ENCODE measurements at places on chromosomes 5 and 9.

DNA sequence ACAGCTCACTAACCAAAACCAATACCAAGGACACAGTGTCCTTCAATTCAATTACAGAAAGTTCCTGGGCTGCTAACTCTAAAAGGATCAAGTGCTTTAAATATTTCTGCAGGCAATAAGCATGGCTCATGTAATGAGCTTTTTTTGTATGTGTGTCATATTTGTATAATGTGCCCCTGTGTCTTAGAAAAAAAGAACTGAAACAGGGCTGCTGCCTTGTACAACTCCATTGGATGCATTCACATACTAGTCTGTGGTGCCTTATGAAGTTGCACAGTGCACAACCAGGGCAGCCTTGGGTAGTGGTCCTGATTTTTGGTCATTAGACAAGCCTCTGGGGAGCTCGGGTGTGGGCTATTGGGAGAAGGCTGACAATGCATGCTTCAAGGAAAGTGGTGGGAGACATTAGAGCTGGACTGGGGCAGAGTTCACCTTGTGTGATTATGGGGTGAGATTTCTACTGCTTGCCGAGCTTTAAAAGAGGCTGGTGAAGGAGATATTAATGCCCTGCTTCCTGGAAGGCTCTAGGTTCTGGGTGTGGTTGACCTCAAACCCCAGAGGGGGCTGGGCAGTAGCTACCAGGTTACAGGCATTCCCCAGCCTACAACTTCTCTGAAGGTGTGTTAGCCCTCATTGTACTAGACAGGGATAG, 3.6 kb upstream of the CPEB4 start:
- DNase-seq, result no peak

DNA sequence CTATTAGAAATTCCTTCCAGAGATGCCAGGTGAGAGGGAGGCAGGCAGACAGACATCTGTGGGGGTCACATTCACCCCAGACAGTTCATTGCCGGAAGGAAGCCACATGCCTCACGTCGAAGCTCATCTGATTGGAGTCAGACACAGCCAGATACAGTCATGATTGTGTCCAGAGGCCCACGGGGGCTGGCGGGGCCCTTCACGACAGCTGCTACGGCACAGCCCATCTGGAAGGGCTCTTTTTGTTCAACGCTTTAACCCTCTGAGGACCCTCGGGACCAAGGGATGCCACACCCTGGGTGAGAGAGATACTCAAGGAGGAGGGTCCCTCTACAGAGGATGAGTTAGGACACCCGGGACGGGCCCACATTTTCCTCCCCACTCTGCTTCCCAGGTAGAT, 31.9 kb upstream of the GABRP start:
- DNase-seq, result no peak

GRCh38 chr5:3896098-3896497, 300.5 kb downstream of the IRX1 start:
- DNase-seq, result no peak

DNA sequence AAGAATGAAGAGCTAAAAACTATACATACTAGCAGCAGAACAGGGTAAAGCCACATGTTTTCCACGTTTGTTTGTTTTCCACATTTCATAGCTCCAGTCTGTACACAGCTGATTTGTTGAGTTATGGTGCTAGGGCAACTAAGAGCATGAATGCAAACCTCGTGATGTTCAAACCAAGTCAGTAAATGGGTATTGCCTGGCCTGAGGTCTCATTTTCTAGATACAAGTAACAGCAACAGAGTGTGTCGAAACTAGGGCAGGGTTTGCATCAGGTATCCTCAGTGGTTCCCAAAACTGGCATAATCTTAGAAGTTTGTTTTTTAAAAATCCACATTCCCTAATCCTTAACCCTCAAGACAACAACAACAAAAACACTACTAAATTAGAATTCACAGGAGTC, 89.3 kb downstream of the CEMIP2 start:
- no peak for DNase-seq

- DNase-seq, result no peak
Measured at GRCh38 chr5:60802986-60803385, 41.1 kb downstream of the ELOVL7 start.

GRCh38 chr9:118395415-118395814, 691.2 kb downstream of the TLR4 start:
- no peak for DNase-seq

GRCh38 chr5:80977764-80978163, 17.6 kb downstream of the RASGRF2 start:
- no peak for DNase-seq

DNA sequence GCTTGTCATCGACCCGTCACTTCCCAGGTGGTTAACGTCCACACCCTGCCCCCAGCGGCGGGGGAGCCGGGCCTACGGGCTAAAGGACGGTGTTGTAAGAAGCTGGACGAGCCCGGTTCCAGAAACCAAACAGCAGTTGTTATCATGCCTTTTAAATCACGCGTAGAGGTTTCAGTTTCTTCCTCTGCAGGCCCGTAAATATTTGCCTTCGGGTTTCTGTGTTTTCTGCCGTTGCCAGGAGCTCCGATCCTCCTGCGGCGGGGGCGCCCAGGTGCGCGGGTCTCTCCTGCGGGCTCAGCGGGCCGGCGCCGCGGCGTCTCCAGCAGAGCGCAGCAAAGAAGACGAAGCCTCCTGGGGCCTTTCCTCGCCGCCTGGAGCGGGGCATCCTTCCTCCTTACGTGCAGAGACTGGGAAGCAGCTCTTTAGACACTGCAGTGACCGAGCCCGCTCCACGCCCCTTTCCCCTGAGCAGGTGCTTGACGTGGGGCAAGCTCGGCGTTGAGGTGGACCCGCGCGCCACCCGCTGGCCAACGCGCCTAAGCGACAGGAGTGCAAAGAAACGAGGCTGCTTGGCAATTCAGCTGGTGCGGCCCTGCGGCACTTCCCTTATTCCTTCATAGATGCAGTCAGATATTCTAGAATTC, 21.8 kb upstream of the TTC1 start:
- DNase-seq, result peak; percentile 71

GRCh38 chr5:5587474-5587873, 165.0 kb downstream of the ICE1 start:
- DNase-seq, result no peak

DNA sequence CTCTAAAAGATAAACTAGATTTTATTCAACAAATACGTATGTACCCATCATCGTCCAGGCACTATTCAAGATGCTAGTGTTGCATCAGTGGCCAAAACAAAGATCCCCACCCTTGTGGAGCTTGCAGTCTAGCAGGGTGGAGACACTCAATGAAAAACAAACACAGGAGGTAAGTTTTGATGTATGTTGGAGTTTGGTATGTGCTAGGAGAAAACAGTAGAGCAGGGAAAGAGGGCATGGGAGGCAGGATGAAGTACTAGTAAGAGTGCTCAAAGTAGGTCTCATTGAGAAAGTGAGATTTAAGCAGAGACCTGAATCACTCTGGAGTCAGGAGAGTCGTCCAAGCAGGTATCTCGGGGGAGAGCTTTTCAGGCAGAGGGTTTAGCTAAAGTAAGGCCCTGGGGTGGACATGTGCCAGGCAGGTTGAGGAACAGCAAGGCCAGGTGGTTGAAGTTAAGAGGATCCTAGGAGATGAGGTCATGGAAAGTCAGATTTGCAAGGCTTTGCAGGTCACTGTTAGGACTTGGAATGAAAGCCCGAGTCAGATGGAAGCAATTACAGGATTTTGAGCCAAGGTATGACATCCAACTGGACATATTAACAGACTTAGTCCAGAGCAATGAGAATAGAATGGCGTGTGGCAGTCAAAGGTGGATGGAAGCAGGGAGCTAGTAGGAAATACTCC, 9.2 kb downstream of the SNX18 start:
- DNase-seq, result no peak

DNA sequence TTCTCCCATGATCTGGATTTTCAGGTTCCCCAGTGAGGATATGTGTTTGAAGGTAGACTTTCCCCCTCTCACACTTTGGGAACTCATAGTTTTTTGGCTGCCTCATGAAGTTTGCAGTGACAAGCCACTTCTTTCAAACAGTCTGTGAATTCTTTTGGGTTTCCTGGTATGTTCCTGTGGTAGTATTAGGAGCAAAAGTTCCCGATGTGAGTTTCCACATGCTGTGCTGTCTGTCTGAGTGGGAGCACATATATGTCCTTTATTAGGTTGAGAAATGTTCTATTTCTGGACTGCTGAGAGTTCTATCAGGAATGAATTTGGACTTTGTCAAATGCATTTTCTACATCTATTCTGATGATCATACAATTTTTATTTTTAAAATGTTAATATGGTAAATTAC, 273.2 kb upstream of the TARS1 start:
- DNase-seq, result no peak

DNA sequence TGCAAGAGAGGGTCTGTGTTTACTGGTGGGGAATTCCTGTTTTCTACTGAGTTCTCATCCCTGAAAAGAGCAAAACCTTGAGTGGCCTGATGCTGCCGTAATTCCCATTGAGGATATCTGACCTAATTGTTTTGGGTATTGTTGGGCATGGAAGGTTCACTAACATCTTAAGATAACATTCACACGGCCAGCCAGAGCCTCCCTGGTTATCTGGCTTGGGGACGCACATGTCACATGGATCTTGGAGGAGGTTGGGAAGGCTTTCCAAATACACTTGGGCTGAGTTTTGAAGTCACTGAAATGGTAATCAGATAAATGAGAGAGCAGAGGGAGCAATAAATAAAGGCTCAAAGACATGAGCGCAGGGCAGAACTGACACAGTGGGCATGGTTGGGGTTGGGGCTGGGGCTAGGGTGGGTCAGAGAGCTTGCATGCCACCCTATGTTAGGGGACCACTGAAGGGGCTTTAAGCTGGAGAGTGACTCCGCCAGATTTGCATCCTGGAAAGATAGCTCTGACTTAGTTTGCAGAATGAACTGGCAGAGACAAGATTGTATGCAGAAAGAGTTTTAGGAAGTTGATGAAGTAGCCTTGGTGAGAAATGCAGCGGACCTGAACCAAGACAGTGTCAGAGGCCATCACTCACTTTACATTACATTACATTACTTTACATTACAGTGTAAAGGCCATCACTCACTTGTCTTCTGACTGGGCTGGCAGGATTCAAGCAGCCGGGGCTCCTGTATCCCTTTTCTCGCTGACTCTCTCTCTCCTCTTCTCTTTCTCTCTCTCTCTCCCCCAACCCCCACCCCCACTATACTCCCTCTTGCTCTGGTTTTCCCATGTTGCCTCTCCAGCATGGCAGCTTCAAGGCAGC, 24.2 kb downstream of the SLC1A1 start:
- DNase-seq, result no peak

- no peak for DNase-seq
Measured at GRCh38 chr5:38446029-38446522, 110.4 kb downstream of the LIFR start.

DNA sequence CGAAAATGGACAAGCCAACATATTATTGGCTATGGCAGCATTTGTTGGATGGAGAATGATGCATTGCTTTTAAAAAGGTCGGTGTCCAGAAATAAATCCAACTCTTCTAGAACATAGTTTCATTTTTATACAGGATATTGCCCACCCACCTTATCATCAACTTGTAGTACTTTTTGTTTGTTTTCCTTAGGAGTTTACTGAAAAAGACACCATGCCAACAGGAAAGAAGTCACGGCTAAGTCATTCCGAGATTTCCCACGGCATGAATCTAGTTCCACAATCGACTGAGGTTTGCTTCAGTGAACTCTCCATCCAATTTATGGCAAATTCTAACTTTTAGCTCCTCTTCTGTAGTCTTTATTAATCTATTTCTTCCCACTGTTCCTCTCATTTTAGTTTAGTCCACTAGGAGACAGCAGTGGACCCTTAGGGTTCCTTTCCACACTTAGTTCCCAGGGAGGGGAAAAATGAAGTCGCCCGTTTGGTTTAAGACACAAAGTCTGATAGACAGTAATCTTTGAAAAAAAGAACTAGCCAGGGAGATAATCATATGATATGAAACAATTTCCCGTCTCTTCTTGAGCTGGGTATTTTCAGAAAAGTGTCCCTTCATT, 237.5 kb downstream of the AP3B1 start:
- no peak for DNase-seq

DNA sequence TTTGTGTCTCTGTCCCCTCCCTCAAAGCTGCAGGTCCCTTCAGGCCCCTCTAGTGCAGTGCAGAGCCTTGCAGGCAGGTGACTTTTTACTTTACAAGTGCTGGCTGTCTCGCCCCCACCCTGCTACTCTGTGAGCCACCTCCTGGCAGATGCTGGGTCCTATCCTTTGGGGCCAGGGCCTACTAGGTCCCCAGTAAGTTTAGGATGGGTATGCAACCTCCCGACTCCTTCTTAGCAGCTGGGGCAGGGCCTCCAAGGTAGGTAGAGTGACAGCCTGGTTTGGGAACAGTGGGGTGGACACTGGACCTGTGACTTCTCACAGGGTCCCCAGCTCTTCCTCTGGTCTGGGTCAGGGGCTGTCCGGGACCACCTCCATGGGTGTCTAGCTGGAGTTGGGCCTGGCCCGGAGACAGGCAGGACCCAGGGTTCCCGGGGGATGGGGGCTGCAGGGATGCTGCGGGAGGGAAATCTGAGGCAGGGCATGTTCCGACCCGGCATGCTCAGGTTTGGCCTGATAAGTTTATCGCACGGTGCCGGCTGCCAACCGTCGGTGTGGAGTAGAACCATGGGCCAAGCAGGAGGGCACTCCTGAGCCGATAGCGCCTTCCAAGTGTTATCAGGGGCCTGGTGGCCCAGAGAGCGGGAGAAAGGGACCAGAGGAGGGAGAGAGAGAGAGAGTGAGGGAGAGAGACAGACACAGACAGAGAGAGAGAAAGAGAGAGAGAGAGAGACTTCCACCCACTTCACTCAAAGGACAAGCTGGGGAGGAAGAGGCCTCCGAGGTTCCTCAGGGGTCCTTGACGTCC, 20.5 kb downstream of the GFI1B start:
- no peak for DNase-seq

DNA sequence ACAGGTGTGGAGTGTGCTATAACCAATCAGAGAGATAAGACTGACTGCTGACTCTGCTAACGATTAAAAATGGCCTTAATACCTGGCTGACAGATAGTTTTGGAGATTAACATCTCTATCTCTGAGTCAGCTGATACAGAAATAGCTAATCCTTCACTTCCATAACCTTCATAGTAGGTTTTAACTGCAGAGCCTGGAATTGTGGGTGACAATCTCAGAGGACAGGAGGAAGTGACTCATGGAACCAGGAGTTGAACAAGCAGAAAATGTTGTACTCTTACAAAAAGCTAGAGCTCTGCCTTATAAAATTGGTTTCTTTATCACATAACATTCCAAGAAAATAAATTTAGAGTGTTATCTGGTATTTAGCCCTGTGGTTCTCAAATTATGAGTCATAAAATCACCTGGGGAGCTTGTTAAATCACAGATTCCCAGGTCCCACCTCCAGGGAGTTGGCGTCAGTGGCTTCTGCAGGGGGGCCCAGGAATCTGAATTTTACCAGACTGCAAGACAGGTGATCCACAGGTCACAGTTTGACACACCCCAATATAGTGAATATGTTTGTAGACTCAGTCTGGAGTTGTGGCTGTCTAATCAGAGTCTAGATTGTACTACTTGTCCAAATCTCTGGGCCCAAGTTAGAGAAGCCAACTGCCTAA, 44.4 kb upstream of the AFAP1L1 start:
- DNase-seq, result peak; percentile 12

DNA sequence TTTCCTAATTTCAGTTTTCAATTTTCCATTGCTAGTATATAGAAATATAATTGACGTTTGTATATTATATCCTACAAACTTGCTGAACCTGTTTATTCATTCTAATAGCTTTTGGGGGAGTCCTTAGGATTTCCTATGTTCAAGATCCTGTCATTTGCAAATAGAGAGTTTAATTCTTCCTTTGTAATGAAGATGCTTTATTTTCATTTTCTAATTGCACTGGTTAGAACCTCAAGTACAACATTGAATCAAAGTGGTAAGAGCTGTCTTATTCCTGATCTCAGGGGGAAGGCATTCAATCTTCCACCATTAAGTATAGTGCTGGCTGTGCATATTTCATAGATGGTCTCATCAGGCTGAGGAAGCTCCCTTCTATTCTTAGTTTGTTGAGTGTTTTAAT, 15.6 kb upstream of the SLC24A2 start:
- DNase-seq, result no peak
